ENCODE measurements at places on chromosomes 11 and 22.

DNA sequence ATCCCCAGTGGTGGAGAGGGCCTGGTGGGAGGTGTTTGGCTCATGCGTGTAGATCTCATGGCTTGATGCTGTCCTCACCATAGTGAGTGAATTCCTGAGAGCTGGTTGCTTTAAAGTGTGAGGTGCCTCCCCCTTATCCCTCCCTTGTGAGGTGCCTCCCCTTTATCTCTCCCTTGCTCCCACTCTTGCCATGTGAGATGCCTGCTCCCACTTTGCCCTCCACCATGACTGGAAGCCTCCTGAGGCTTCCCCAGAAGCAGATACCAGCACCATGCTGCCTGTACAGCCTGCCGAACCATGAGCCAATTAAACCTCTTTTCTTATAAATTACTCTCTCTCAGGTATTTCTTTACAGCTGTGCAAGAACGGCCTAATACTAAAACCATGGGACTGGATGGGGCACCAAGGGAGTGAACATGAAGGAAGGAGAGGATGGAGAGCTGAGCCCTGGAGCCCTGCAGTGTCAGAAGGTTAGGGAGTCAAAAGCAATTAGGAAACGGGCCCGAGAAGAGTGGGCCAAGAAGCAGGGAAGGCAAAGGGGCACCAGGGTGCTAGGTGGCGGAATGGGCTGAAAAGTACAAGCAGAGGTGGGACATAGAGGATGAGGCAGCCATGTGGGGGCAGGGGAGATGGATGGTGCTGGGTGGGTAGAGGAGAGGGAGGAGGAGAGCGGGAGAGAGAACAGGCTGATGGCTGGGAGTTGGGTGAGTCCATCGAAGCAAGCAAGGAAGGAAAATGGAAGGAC, 9.4 kb downstream of the IFITM10 start:
- DNase-seq, result no peak

DNA sequence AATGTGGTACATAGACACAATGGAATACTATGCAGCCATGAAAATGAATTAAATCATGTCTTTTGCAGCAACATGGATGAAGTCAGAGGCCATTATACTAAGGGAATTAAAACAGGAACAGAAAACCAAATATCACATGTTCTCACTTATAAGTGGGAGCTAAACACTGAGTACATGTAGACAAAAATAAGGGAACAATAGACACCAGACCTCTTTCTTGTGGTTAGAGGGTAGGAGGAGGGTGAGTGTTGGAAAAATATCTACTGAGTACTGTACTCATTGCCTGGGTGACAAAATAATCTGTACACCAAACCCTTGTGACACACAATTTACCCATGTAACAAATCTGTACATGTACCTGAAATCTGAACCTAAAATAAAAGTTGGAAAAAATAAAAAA, 59.1 kb upstream of the ANO5 start:
- DNase-seq, result no peak

DNA sequence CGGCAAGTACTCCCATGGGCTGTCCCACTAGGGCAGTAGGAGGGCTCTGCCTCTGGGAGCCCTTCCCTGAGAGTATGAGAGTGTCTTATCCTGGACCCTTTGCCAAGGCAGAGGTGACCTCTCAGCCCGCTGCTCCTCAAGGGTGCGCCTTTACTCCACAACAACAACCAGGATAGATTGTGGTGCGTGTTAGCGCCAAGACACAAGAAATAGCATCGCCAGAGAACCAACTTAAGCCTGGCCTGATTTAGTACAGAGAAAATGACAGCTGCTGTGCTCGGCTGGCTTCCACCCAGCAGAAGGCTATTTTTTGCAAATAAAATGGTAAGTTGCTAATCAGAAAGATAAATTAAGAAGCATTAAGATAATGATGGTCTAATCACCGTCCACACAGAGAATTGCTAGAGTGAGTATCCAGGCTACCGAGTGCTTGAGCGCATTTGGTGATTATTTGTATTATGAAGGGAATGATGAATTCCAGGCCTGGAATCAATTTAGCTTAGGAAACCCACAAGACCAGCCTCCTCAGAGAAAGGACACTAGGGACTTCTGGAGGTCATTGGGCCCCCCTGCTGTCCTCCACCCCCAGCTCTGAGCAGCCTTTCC, 119.8 kb downstream of the PKNOX2 start:
- no peak for DNase-seq

- DNase-seq, result no peak
Observed at GRCh38 chr22:26822313-26822712, 164.9 kb downstream of the MIAT start.

DNA sequence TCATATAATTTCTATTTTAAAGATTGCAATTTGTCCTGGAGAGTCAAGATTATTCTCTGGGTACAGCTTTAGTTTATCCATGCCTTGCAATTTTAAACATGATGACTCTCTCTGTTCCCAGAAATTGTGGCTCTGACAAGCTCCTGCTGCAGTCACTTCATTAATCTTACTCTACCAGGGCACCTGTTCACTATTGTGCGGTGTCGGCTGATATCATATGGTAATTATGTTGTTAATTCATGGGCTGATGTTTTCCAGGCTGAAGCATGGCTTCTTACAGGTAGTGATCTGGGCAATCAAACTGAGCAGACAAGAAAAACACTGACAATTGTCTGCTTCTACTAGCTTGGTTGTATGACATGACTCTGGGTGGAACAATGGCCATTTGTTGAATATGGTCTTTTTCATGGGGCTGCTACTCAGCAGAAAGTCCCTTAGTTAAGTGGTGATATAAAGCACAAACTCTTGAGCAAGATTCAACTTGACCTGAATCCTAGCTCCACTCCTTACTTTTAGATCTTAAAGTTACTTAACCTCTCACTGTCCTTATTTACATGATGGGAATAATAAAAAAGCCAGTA, 230.7 kb downstream of the FAT3 start:
- no peak for DNase-seq

- no peak for DNase-seq
Observed at GRCh38 chr22:27617214-27617881, 184.2 kb downstream of the MN1 start.

GRCh38 chr22:48342016-48342415, 1485.7 kb downstream of the BRD1 start:
- DNase-seq, result no peak

- no peak for DNase-seq
Observed at GRCh38 chr11:106821291-106821690, 197.0 kb downstream of the GUCY1A2 start.

Data from activated CD4-positive, alpha-beta T cell treated with anti-CD3 and anti-CD28 coated beads, Interleukin-2, amount 50 U/mL, for 16 hours (primary cell).